ENCODE measurements at places on chromosomes 2 and 18.

DNA sequence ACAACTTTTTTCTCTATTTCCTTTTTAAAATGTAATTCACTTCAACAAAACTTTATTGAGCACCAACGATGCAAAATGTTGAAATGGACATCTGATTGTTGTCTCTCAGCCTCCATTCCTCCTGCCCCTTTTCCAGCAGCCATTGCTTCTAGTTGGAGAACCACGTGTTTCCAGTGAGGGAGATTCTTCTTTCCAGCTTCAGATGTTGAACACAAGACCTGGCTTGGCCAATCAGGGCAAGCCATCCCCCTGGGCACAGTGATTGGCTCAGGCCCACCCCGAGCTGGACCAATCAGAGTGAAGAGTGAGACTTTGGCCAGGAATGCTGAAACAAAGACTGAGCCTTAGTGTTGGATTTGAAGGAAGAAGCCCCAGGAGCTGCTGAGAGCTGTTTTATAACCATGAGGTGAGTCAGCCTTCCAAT is 59.0 kb downstream of the E2F6 start:
- peak; percentile 84 for DNase-seq

DNA sequence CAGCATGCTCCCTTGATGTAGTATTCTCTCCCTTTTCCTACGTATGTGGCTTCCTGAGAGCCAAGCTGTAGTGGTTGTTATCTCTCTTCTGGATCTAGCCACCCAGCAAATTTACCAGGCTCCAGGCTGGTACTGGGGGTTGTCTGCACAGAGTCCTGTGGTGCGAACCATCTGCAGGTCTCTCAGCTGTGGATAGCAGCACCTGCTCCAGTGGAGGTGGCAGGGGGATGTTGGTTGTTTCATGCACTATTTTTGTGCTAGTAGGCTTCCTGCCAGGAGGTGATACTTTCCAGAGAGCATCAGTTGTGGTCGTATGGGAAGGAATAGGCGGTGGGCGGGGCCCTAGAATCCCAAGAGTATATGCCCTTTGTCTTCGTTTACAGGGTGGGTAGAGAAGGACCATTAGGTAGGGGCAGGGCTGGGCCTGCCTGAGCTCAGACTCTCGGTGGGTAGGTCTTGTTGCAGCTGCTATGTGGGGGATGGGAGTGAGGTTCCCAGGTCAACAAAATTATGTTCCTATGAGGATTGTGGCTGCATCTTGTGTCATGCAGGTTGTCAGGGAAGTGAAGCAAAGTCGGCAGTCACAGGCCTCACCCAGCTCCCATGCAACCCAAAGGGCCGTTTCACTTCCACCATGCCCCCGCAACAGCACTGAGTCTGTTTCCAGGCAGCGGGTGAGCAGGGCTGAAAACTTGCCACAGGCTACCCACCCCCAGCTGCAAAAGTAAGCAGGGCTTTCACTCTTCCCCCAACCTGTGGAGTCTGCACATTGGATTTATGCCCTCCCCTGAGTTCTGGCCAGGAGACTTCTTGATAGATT is 1139.5 kb downstream of the BCL11A start:
- no peak for DNase-seq

- DNase-seq = no peak
Measured at GRCh38 chr2:142944721-142945120, 67.3 kb downstream of the KYNU start.

DNA sequence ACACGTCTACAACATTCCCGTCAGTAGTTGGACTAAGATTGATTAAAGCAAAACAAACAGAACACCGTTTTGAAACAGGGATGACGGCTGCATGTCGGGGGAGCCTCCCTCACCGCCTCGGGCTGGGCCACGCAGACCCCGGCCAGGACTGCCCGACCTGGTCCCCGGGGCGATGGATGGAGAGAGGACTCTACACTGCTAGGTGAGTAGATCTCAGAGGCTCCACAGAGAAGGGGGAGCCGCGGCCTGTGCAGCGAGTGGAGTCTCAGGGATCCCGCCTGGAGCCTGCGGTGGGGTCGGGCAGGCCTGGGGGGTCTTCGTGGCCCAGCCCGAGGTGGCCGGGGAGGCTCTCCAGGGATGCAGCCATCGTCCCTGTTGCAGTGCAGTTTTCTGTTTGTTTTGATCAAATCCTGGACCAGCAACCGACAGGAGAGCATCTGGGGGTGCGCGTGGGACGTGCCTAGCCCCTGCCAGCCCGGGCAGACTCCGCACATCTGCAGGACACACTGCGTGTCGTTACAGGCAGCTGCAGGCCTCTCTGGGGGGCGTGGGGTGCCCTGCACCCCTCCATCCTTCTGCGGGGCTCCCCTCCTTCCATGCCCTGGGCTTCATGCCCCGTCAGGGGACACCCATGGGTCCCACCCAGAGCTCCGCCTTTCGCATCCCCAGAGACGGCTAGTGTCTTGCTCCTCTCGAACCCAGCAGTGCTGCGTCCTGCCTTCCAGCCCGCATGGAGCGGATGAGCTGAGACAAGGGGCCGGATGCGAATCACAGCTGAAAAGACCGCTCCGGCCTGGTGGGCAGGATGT is 143.6 kb downstream of the RTP5 start:
- DNase-seq = no peak

- no peak for DNase-seq
Measured at GRCh38 chr2:220775856-220776488, 796.1 kb downstream of the EPHA4 start.

DNA sequence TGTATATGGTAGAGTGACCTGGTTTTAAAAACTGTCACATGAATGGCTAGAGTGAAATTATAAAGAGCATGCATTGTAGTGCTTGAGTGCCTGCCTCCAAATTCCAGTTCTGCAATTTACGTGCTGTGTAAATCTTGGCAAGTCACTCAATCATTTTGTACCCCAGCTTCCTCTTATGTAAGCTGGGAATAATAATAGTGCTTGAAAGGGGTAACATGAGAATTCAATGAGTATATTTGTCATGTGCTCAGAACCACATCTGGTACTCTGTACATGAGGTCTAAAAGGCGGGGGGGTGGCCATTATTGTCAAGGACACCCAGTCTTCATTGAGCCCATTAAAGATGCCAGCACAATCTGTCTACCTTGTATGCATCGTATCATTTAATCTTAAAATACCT is 214.8 kb downstream of the MC4R start:
- no peak for DNase-seq

- no peak for DNase-seq
Measured at GRCh38 chr2:191115804-191116203, 35.0 kb downstream of the STAT4 start.

GRCh38 chr2:145807968-145808367 is 1288.0 kb upstream of the ZEB2 start:
- no peak for DNase-seq

DNA sequence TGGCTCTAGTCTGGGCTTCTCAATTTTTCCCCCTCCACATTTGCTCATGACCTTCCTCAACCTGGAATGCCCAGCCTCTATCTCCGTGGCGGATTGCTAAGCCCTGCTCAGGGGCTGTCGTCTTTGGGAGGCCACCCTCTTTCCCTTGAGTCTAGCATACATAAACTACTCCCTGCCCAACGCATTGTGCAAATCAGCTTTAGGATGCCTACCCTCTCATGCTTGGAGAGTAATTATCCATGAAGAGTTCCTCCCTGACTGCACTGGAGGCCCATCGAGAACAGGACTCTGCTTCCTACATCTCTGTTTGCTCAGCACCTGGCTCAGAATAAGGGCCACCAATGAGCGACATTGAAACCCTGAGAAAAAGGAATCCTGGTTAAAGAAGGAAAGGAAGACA is 53.7 kb upstream of the NPAS2 start:
- no peak for DNase-seq

GRCh38 chr2:170736628-170737027 is 21.5 kb downstream of the SP5 start:
- no peak for DNase-seq

GRCh38 chr2:48362515-48362914 is 167.4 kb upstream of the STON1 start:
- no peak for DNase-seq

DNA sequence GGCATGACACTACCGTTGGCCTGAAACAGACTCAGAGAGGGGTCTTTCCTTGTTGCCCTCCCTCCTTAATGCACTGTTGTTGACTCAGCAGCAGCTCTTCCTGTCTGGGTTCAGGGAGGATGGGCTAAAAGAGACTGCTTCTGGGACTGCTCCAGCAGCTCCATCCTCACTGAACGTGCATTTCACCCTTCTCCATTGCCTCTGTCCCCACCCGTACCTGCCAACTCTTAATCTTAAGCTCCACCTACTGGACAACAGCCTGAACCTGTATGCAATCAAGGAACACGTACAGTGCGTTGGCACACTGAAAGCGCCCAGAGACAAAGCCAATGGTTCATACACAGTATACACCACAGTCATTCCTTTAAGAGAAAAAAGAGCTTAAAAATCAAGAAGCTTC is 230.8 kb upstream of the RAB6C start:
- no peak for DNase-seq

- no peak for DNase-seq
Measured at GRCh38 chr2:123644053-123644452, 381.0 kb upstream of the CNTNAP5 start.

- DNase-seq = no peak
Measured at GRCh38 chr18:72762515-72763122, 105.2 kb downstream of the NETO1 start.

GRCh38 chr2:46831869-46832265 is 83.7 kb downstream of the MCFD2 start:
- DNase-seq = no peak

DNA sequence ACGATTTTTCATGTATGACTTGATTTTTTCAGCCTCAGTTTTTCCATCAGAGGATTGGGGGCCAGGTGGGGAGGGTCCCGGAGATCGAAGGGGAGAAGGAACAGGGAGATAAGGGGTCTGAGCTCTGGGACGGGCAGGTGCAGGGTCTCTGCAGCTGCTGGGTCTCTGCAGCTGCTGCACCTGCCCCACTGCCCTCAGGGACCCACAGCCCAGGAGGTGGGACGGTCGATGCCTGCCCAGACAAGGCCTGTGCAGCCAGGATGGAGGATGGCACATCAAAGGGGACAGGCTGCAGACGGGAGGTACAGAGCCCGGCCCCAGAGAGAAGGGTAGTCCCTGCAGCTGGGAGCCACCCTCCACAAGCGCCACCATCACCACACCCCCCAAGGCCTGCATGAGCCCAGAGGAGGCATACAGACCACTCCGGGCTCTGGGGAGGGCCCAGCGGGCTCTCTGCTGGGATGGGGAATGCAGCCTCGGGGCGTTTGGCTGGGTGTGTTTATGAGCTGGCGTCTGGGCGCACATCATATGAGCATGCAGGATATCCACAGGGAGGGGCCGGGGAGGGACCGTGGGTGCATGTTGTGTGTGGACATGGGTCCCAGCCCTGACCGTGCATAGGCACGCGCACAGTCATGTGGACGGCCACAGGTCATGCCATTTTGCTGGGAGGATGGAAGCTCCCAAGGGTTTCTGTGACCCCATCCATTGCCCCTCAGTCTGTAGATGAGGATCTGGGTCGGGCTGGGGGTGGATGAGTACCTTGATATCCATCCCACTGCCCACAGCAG is 34.9 kb upstream of the GPC1 start:
- DNase-seq = no peak

GRCh38 chr2:48589170-48589767 is 28.4 kb upstream of the GTF2A1L start:
- DNase-seq = peak; percentile 53

DNA sequence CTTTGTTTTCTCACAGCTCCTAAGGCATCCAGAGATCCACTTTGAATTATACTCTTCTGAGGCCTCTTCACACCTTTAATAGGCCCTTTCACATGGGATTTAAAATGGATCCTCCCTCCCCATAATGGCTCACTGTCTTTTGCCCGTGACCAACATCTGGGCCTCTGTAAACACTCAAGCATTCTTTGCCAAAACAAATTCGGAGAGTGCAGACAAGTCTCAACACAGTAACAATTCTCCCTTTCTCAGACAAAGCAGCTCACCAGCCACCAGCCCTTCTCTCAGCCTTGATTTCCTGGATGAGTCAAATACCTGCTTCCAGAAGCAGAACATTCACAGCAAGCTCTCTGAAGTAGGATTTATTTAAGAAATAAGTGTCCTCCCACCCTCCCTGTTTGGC is 14.0 kb upstream of the IMP4 start:
- DNase-seq = no peak

GRCh38 chr2:100773538-100773937 is 46.4 kb upstream of the NPAS2 start:
- no peak for DNase-seq

GRCh38 chr18:35624146-35624545 is 42.6 kb downstream of the GALNT1 start:
- no peak for DNase-seq

DNA sequence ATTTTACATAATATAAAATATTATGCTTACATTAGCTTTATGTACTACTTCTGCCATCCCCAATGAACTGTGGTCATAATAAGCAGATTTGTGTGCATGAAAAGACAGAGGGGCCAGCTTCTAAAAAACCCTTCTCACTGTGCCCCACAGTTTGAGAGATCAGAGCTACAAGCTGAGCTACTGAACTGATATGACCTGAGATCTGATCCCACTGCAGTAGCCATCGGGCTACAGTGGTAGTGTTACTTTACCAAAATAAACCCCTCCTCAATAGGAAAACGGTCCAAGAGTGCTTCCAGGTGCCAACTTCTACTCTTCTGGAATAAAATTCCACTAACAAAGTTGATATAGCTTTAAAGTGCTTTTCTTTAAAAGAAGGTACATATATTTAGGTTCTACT is 43.1 kb downstream of the IKZF2 start:
- DNase-seq = no peak

DNA sequence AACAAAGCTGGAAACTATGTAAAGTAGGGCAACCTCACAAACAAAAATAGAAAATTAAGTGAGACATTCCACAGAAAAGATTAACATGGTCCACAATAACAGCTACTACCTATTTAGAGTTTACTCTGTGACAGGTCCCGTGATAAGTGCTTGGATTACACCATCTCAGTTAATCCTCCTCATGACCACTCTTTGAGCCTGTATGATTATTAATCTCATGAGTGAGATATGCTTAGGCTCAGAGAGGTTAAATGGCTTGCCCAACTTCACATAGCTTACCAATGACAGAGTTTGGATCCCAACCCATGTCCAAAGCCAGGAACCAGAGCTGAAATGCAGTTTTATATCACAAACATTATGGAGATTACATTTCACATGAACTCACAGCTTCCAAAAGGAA is 37.3 kb upstream of the KLF7 start:
- no peak for DNase-seq

GRCh38 chr2:117775703-117776219 is 38.7 kb upstream of the DDX18 start:
- no peak for DNase-seq

Measured in right hindlimb (tissue), 1 donor.